ENCODE measurements at places on chromosomes 6 and 20.

GRCh38 chr20:24816907-24817306 lies 132.2 kb upstream of the CST7 start:
- DNase-seq = no peak

DNA sequence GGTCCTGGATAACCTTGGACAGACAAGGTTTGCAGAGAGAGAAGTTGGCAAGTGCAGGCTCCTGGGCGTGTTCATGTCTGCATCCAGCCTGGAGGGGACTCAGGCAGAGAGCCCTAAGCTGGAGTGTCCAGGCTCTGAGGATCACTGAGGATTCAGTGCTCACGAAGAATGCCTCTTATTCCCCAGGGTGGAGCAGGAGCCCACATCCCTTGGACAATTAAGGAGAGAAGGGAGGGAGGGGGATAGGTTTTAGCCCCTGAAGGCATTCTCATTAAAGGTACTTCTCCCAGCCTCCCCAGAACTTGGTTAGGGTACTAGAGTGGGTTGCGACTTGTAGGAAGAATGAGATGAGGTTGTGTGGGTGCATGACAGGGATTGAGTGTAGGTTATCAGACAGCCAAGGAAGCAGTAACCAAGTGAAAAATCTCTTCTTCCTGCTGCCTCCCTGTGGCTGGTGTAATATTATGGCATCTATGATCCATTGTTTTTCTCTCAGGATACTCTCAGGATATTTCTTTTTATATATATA lies 680 bp downstream of the HLA-DPB1 start:
- DNase-seq = no peak

GRCh38 chr20:5312518-5312917 lies 4.2 kb downstream of the PROKR2 start:
- DNase-seq = no peak

DNA sequence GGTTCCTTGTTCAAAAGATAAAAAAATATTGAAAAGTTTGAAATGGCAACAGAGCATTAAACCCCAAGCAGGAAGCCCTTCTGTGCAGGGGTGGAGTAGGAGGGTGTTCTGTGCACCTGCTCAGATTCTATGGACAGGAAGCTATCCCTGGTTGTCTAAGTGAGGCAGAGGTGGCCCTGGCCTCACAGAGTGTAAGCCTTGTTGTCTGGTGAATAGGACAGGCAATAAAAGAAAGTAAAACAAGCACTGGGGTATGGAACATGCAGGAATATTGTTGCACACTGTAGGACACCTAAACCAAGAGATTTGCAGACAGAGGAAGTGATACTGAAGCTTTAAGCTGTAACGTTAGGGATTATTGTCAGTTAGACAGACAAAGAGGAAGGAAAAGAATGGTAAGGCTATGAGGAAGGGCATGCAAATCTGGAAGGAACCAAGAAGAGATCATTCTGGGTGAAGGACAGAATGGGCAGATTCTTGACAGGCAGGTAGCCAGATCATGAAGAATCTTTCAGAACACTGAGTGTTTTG lies 66.8 kb downstream of the TBC1D7 start:
- no peak for DNase-seq
